ENCODE measurements at places on chromosomes 7 and 10.

DNA sequence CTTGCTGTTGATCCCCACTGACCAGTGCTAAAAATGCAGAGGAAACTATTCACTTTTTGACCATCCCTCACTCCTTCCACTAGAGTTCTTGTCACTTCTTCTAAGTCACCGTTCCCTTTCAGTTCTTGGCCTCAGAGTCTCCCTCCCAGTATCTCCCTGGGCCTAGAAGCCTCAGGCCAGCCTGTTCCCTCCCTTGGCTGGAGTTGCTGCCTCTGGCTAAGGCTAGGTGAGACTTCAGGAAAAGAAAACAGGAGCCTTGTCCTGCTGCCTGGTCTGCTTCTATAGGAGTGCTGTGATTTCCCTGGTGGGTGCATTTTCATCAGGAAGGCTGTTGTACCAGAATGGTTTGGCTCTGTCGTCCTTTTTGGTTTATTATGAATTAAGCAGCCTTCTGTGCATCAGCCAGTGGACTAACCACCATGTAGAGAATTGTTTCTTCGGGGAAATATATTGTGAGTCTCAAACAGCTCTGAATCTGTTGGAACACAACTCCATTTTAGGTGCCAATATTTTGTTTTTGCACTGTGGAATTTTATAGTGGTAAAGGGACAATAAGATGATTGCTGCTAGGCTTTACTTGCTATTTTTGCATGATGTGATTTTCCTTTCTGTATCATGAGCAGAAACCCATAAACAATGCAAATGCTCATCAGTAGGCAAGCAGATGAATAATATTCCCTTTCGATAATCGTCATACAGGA lies 233.4 kb upstream of the FZD1 start:
- DNase-seq, result no peak

DNA sequence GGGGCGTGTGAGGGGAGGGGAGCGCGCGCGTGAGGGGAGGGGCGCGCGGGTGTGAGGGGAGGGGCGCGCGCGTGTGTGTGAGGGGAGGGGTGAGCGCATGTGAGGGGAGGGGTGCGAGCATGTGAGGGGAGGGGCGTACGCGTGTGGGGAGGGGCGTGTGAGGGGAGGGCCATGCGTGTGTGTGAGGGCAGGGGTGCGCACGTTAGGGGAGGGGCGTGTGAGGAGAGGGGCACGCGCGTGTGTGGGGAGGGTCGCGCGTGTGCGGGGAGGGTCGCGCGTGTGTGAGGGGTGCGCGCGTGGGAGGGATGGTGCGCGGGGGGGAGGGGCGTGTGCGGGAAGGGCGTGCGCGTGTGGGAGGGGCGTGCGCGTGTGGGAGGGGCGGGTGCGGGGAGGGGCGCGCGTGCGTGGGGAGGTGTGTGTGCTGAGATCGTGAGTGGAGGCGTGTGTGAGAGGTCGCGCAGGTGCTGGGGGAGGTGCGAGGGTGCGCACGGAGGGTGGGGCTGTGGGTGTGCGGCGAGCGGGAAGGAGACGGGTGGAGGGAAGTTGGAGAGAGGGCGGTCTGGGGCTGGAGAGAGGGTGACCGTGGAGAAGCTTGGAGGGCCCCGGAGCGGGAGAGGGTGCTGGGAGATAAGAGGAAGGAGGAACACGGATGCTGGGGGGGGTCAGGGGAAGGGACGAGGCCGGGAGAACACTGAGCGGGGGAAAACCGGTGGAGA lies 19.7 kb downstream of the MXI1 start:
- DNase-seq, result no peak

- no peak for DNase-seq
Measured at GRCh38 chr7:80428161-80429054, 83.5 kb downstream of the GNAT3 start.

DNA sequence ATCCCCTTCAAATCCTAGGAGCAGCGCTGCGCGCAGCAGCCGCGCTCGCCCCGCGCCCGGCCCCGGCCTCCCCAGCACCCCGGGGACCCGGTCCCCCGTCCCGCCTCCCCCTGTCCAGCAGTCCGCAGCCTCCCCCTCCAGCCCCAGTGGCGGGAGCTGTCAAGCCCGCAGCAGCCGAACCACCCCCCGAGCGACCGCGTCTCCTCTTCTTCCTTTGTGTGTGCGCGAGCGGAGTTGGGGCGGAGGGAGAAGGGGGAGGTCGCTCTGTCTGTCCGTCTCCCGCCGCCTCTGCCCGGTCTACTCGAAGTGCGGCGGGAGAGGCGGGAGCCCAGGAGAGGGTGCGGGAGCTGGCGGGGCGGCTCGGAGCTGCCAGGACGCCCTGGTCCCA lies 375 bp upstream of the CHN2 start:
- no peak for DNase-seq

DNA sequence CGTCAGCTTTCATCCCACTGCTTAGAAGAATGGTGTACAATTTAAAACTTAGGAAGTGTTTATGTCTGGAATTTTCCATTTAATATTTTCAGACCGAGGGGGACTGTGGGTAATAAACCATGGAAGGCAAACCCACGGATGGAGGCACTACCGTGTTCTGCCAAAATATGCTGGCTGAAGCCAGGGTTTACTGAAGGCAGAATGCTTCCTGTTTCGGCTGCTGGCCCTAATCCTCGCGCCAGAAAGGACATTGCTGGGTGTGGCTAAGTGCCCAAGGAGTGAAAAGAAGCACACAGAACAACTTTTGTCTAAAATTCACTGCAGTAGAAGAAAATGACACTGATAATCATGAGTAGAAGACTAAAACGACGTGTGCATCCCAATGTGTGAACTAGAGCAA lies 32.3 kb downstream of the PITRM1 start:
- DNase-seq, result no peak

GRCh38 chr10:16384021-16384420 lies 52.8 kb upstream of the PTER start:
- DNase-seq, result no peak

DNA sequence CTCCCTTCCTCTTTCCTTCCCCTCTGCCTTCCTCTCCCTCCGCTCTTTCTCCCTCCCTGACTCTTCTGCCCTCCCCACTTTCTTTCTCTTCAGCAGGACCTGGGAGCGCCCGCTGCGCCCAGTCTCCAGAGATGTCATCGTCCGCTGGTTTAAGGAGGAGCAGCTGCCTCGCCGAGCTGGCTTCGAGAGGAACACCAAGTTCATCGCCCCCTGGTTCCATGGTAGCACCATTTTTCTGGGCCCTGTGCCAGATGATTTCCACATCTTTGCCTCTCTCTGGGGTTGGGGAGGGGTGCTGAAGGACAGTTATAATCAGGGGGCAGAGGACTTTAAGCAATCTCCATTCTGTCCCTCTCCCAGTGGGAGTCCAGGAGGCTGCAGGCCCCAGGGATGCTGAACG lies 71.6 kb downstream of the SH2D4B start:
- DNase-seq, result no peak

All from GM12878 (cell line).